ENCODE measurements at places on chromosomes 7 and 10.

DNA sequence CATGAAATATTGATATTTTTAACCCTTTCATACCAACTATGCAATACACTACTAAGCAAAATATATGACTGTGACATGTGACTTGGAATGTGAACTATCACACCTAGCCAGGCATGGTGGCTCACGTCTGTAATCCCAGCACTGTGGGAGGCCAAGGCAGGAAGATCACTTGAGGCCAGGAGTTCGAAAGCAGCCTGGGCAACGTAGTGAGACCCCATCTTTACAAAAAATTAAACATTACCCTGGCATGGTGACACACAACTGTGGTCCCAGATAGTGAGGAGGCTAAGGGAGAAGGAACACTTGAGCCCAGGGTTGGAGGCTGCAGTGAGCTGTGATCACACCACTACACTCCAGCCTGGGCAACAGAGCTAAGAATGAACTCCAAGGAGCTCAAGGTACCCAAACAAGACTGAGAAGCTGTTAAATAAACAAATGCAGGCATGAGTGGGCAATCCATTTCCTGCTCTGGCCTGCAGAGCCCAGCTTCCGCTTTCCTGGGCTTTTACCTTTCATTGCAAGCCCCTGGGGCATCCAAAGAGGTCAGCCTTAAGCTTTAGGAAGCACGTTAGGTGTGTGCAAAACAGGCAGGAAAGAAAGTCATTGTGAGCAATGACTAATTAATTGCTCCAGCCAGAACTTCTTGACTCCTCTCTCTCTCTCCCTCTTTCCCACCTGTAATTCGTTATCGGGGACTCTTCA lies 162.1 kb upstream of the FOXK1 start:
- no peak for DNase-seq

DNA sequence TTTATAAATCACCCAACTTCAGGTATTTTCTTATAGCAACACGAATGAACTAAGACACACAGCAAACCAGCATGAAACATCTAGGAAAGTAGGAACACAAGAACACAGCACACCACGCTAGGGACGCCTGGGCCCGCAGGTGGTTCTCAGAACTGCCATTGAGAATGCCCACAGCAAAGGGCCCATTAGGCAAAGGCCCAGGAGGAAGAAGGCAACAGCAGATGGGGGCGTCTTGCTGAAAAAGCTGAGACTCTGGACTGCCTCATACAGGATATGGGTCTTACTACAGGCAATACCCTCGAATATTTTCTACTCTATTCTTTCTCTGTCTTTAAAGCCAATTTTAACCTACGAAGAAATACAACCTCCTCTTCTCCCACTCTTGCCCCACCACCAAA lies 77.3 kb downstream of the PARD3 start:
- DNase-seq: no peak

DNA sequence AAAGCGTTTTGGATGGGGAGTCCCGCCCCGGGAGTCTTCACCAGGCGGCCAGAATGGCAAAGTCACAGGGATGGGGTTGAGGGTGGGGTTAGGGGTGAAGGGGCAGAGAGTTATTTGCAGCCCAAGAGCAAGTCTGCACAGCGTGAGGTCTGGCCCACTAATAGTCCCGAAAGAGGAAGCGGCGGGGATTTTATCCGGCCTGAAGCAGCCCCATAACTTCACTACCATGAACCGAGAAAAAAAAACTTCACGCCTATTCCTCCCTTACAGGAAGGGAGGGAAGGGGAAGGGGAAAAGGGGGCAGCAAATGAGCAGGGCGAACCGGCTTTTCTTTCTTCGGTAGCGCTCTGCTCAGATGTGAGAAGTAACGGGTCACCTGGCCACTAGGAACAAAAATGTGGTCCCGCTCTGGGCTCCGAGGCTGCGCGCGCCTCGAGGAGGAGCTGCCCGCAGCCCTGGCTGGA lies 712 bp downstream of the ITPRIP start:
- DNase-seq: no peak

DNA sequence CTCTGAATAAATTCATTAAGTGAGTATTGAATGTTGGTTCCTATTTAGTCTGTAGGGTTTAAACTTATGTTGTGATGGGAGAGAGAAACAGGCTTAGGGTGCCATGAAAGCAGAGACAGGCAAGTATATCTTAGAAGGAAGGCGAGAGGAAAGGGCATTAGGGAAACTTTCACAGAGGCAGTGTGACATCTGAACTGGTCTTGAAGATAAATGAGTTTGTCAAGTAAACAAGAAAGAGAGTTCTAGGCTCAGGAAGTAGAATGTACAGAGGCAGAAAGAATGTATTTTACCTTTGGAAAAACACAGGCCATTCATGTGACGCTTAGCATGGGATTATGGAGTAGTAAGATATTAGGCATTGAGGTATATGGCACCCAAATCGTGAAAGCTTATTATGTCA lies 34.5 kb downstream of the GLCCI1 start:
- DNase-seq: no peak

DNA sequence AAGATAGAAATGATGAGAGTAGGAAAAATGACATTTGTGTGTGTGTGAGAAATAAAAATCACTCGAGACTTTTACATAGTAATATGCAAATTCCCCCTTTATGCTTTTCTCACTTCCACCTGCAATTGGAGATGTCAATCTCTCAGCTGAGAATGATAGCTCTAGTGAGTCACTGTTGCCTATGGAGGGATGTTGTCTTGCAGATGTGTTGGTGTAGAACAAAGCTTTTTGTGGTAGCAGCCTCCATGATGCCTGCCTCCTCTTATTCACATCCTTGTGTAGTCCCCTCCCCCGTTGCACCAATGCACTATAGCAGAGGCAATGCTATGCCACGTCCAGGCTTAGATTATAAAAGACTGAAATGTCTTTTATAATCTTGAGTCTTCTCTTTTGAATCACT lies 33.8 kb downstream of the SPAG6 start:
- no peak for DNase-seq

DNA sequence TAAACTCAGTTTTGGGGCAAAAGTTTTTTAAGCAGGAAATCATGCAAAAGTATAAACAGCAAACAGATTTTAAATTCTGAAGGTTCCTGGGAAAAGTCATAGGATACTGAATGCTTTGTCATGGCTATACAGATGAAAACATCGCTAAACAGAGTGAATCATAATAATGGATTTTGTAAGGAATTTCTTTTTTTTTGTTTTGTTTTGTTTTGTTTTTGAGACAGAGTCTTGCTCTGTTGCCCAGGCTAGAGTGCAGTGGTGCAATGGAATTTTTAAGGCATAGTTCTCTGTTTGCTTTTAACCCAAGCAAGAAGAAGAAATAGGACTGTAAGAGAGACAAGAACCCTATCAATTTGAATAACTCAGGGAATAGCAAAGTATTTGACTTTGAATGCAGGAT lies 285.3 kb downstream of the NRG3 start:
- no peak for DNase-seq

DNA sequence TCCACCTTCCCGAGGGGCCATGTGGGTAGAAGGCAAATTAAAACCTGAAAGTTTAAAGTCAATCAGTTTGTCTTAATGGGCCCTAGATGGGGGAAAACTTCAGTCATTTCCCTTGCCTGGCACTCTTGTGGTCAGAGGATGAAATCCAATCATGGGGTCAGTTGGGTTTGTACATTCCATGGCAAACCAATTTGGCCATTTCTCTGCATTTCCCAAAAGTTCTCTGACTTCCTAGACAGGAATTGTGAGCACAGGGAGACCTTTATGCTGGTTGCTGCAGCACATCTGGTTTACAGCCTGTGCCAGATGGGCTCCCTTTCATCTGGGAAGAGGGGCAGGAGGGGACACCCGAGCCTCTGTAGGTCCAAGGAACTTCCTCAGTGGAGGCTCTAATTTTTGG lies 113.0 kb downstream of the CYP26A1 start:
- DNase-seq: no peak

DNA sequence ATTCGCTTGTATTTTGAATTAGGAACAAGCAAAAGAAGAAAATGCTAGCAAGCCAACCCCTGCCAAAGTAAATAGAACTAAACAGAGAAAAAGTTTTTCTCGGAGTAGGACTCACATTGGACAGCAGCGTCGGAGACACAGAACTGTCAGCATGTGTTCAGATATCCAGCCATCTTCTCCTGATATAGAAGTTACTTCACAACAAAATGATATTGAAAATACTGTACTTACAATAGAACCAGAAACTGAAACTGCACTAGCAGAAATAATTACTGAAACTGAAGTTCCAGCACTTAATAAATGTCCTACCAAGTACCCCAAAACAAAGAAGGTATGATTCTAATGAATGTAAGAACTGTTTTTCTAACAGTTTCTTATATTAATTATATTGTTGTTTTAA lies 87.9 kb downstream of the KMT2E start:
- no peak for DNase-seq

DNA sequence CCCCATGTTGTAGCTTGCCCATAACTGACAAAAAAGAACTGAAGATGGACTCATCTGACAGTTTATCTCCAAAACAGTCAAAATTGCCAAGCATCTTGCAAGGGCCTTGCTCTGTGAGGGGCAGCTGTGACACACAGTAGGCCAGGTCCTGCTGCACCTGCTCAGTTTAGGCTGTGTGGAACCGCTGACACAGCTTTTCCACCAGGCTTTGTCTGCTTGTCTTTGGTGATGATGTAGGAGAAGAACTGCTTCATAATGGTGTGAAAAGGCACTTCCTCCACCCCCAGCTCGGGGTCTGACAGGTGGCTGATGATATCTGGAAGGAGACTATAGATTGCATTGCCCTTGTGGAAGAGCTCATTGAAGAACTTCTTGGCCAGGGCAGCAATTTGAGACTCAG lies 92.6 kb downstream of the NPSR1 start:
- DNase-seq: no peak

DNA sequence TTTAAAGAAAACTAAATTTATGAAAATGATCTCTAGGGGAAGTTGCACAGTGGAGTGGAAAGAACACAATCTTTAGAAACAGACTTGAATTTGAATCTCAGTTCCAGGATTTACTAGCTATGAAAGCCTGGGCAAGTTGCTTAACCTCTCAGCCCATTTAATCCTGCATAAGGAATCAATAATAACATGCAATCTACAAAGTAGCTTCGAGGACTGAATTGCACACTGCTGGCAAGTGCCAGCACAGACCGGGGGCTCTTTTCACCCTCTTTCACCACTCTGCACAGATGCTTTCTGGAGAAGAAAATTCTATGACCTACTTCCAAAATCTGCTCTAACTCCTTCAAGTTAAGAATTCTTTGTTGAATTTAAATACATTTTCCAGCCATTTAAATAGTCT lies 63.4 kb upstream of the ANK3 start:
- no peak for DNase-seq

DNA sequence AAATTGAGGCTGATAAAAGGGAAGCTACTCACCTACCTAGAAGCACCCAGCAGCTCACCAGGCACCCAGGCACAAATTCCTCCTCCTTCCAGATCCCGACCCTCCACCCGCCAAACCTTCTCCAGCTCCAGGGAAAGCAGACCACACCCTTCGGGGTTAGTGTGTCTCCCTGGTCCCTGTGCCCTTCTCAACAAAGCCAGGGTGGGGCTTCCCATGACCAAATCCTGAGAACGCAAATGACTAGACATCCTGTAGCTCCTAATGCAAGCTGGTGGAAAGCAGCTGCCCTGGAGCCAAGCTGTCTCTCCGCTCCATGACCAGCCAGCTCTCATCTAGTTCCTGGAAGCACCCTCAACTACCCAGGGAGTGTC lies 4.4 kb downstream of the TBX20 start:
- no peak for DNase-seq

GRCh38 chr10:106980495-106981451 lies 183.7 kb downstream of the SORCS1 start:
- no peak for DNase-seq

DNA sequence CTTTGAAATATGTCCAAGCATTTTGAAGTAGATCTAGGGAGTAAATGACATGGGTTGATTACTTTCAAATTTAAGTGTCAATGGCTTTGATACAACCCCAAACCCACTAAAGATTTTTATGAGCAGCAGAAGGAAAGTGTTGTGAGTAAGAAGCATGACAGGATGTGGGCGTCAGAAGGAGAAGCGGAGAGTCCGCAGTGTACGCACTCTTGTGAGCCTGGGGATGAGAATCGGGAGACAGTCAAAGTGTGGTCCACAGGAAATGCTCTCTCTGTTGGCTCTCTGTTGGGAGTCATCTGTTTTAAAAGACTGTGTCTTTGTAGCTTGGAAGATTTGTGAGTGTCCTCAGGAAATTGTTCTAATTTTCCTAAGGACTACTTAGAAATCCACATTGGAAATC lies 629.8 kb upstream of the ADARB2 start:
- DNase-seq: no peak

DNA sequence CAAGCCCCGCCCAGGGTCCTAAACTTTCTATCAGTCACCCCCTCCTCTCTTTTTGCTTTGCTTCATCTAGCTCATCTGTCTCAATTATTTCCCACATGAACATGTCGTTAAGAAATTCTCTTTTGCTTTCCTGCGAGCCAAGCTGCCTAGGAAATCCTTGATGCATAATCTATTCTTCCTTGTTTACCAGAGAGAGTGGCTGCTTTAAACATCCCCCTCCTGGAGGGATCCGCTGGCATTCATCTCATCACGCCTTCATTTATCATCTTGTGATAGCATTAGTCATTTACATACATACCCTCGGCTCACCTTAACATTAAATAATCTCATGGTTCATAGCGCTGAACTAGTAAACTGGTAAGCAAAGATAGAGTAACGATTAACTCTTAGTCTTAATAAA lies 96.7 kb downstream of the ANK3 start:
- DNase-seq: no peak

- no peak for DNase-seq
Observed at GRCh38 chr10:29877793-29878491, 181.4 kb downstream of the JCAD start.

GRCh38 chr7:130970196-130970595 lies 236.2 kb upstream of the KLF14 start:
- no peak for DNase-seq

DNA sequence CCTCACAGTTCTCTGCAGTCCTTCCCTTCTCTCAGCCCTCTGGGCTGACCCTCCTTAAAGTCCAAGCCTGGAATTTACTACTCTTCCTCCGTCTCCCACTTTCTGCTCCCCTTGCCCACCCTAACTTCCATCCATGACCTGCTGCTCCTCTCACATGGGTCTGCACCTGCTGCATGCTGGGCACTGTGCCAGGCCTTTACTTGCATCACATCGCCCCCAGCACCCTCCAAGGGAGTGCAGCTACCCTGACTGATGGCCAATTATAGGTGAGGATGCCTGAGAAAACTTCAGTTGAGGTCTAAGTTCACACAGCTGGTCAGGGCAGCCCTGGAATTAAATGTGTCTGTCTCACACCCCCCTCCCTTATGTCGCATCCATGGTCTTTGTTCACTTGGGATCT lies 53.6 kb upstream of the ZPBP start:
- no peak for DNase-seq

- no peak for DNase-seq
Observed at GRCh38 chr7:22571766-22572165, 71.8 kb upstream of the STEAP1B start.

GRCh38 chr7:37927773-37928444 lies 7.5 kb downstream of the EPDR1 start:
- peak; percentile 54 for DNase-seq

DNA sequence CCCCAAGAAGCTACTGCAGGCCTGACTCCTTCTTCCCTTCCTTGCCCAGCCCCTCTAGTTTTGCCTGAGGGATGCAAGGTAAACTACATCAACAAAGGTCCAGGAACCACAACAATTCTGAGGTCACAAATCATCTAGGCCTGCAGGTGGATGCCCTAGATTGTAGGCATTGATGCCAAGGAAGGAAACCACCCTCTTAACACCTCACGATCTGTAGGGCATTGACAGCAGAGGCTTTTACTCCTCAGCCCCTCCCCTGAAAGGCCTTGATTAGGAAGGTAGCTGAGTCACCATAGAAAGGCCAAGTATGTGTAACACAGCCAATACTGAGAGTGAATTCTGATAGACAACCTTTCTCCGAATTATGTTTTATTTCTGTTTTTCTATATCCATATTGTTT lies 46.7 kb upstream of the FAM3C start:
- no peak for DNase-seq
